ENCODE measurements at places on chromosomes 2 and 18.

DNA sequence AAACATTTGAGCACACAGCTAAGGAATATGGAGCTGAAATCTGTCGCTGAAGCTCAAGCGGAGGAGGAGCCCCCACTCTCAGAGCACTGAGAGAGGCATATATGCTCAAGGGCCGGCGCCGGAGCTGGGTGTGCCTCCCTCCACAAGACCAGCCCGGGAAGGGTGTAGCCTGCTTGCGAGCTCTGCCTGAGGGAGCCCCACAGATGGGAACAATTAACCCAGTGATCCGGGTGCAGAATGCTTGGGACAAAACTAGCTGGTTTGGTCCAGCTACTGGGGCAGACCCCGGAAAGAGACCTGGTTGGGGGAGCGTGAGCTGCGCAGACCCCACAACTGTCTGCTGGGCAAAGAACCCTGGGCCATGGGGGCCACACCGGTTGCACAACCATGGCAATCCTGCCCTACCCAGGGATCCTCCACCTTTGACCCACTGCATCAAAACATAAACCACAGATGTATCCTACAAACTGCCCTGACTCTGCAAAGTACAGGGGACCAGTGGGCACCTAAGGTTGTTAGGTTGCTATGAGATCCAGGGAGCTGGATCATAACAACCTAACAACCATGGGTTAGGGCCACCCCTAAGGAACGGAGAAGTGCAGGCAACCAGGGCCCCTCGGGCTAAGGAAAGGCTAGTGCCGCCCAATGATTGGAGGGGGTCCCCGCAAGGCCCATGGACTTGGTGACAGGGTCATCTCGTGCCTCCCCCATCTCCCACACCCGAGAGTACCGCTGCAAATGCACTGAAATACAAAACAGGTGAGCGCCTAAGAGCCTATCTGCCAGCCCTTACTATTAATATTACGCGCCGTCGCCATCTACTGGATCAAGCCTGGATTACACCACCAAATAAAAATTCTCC, 53.4 kb upstream of the SCN1A start:
- no peaks in the 10 kb centered on the region for H3K27me3 ChIP-seq
- peak; percentile 10 for DNase-seq
- H3K36me3 ChIP-seq, result no peaks in the 10 kb centered on the region
- H3K27ac ChIP-seq, result no peak overlapping the region

DNA sequence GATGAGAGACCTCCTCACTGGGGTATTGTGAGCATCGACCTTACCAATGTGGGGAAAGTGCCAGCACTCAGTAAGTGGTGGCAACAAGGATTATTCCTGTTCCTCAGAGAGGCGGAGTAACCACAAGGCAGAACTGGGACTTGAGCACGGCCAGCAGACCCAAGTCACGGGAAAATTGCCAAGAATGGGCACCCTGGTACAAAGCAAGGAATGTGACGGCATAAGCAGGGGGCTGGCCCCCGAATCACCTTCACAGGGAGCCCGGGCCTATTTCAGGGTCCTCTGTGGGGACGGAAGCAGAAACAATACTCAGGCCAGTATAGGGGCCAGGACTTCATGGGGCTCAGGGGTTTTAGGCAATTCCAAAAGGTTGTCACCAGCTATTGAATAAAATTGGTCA, 25.4 kb downstream of the CENPA start:
- no peak overlapping the region for H3K4me3 ChIP-seq
- H3K27me3 ChIP-seq, result peaks cover 14% of the 10 kb centered on the region
- DNase-seq, result no peak
- no peak overlapping the region for H3K27ac ChIP-seq
- peaks cover 5% of the 10 kb centered on the region for H3K4me1 ChIP-seq

DNA sequence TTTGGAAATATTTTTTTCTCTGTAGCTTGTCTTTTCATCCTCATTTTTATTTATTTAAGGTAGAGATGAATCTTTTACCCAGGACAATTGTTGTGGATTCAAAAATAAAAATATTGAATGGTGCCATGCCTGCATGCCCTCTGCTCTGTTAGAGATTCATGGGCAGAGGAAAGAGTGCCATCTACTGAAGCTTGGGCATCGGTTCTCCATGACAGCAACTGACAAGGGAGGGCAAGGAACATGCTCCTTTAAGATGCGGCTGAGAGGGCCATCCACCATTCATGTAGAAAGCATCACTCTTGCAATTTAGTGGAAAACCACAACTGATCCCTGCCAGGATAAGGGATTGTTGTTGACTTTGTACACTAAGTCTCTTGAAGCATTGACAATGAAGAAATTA, 79.9 kb downstream of the PARD3B start:
- no peak for DNase-seq
- no peaks in the 10 kb centered on the region for H3K4me1 ChIP-seq
- no peak overlapping the region for H3K4me3 ChIP-seq
- H3K27ac ChIP-seq, result no peak overlapping the region
- H3K36me3 ChIP-seq, result no peaks in the 10 kb centered on the region

DNA sequence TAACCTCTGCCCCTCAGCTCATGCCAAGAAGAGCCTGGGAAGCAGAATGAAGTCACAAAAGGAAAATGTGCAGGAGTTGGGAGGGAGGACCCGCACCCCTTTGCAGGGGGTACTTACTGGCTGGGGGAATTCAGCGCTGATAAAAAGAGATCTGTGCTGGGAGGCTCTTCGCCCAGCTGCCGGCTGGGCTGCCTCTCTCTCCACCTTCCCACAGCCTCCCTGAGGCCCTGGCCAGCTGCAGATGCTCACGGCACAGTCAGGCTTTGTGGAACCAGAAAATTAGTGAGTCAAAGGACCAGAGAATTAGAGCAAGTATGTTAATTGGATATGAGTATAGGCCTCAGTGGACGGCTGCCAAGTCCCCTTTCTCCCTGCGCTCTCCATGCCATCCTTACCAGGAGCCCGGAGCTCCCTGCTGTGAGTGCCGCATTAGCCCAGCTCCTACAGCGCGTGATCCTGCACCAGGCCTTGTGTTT, 181.7 kb upstream of the SH3BP4 start:
- no peak overlapping the region for H3K27ac ChIP-seq
- H3K27me3 ChIP-seq, result peaks cover 2% of the 10 kb centered on the region
- H3K4me1 ChIP-seq, result no peaks in the 10 kb centered on the region
- no peak for DNase-seq

- peaks cover 11% of the 10 kb centered on the region for H3K4me1 ChIP-seq
- no peak overlapping the region for H3K4me3 ChIP-seq
- no peaks in the 10 kb centered on the region for H3K36me3 ChIP-seq
- DNase-seq, result no peak
Measured at GRCh38 chr2:2060431-2060830, 270.6 kb downstream of the MYT1L start.

DNA sequence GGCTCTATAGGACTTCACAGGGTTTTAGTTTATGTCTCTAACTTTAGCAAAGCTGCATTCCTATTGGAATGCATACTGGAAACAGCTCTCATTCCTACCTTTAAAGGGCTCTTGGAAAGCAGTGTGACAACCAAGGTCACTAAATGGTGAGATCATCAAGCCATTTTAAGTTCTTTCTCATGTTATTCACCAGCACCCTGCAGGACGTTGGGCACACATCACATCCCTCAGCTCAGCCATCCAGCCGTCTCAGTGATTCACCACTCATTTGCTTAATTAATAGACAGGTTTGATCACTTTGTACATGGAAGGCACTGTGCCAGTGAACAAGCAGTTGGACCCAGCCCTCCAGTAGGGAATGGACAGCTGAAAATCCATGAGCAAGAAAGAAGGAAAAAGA, 32.2 kb upstream of the RBM44 start:
- H3K27ac ChIP-seq, result no peak overlapping the region
- no peaks in the 10 kb centered on the region for H3K27me3 ChIP-seq
- peaks cover 6% of the 10 kb centered on the region for H3K4me1 ChIP-seq
- no peak for DNase-seq
